ENCODE measurements at places on chromosomes 12 and 14.

DNA sequence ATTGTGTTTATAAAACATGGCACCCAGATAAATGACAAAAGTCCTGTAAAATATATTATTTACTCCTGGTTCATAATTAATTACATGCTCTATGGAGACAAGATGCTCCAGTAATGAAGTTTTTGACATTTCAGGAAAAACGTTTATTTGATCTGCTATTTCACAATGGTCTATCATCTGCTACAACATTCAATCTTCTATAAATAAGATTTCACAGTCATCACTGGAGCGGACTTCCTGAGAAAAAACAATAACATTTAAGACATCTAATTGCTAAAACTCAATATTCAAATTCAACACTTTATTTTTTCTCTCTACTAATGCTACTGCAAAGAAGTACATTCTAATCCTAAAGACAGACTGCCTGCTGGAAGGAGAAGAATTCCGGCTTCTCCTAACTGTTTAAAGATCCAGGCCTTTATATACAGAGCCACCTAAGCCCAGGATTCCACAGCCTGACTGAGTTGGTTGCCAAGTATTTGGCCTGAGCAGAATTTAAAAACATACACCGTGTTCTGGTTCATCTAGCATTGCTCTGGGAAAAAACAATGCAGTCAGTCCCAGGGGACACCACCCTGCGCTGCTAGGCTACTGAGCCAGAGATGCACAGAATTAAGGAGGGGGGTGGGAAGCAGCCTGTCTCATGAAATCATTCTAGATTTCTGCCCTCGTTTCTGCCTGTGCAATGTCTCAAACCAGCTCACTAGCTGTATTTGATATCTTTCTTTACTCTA is 58.0 kb downstream of the TMTC1 start:
- DNase-seq: no peak

DNA sequence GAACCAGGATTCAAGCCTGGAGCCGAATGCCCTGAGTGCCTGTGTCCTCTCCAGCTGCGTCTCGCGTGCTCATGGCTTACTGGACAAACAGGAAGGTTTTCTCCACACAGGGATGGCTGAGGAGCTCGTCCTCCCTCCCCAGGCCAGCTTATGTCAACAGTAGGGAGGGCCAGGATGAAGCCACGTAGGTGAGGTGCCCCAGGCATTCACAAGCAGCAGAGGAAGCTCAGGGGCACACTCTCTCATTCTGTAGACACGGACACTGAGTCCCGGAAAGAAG is 49.3 kb downstream of the TRPV4 start:
- DNase-seq: no peak

DNA sequence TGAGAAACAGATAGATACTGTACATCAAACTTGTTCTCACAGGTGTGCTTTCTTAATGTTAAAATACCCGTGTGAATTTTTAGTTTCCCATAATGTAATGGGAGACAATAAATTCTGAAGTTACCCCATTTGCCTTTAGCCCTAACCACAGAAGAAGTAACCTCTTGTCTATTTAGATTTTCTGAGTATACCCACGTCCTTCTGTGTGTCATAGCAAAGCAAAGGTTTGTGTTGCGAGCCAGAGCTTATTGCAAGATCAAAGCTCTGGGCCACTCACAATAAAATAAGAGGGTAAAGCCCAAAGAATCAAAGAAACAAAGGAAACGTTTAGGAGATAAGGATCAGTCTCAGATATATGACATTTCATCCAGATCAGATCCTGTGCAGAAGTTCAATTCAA is 73.9 kb downstream of the BMP4 start:
- DNase-seq: no peak

DNA sequence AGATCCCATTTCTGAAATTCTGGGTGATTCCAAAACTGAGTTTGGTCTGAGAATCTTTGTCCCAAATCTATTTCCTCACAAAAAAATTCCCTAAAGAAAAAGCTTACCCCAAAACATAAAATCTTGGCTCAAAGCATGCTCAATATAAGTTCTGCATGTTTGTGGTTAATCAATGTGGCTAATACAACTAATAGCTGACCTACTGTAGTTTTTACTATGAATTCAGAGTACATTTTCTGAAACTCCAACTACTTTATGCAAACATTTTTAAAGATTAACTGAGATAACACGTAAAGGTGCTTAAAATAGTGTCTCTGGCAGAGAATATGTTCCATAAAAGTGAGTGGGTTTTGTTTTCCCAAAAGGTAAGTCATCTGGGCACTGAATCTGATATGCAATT is 133.1 kb downstream of the MED13L start:
- DNase-seq: no peak

GRCh38 chr12:101115326-101115725 is 94.7 kb downstream of the SLC5A8 start:
- DNase-seq: no peak

All from HL-60 (cell line).